ENCODE measurements at places on chromosomes 13 and 19. TPM values are rescaled to one million over a fixed set of nuclear protein-coding genes. Genes with fewer than 3 reads are reported as not detected.

PGLYRP2 gene
- total RNA-seq, result not detected

YJEFN3 gene
- 11.1 TPM for total RNA-seq

TEX26 gene
- total RNA-seq, result 3.2 TPM

ATXN8OS gene
- total RNA-seq, result 2.1 TPM

KCNN1 gene
- total RNA-seq, result 16.8 TPM

NTN5 gene
- total RNA-seq, result not detected

PCDH9 gene
- total RNA-seq, result 119 TPM

CGB5 gene
- not detected for total RNA-seq

ZNF587B gene
- 14.3 TPM for total RNA-seq

ZNF69 gene
- 22.1 TPM for total RNA-seq

CASP14 gene
- total RNA-seq, result not detected

METTL21C gene
- total RNA-seq, result 0.69 TPM

ZNF439 gene
- total RNA-seq, result 32.3 TPM

SLAIN1 gene
- 280 TPM for total RNA-seq

PALM gene
- 101 TPM for total RNA-seq

CEACAM5 gene
- total RNA-seq, result not detected

ARMC6 gene
- 36.2 TPM for total RNA-seq

ZNF560 gene
- 0.46 TPM for total RNA-seq

CAPN12 gene
- 1.2 TPM for total RNA-seq

CD22 gene
- total RNA-seq, result 0.46 TPM

SOX21 gene
- total RNA-seq, result 9.0 TPM

GSX1 gene
- 0.92 TPM for total RNA-seq

PCDH8 gene
- 34.6 TPM for total RNA-seq

CCNA1 gene
- total RNA-seq, result 12.5 TPM

Measured in diencephalon (tissue), 1 donor.